ENCODE measurements at places on chromosomes 13 and 19.

- no peak for DNase-seq
Measured at GRCh38 chr19:6032381-6032780, 54.4 kb upstream of the RANBP3 start.

DNA sequence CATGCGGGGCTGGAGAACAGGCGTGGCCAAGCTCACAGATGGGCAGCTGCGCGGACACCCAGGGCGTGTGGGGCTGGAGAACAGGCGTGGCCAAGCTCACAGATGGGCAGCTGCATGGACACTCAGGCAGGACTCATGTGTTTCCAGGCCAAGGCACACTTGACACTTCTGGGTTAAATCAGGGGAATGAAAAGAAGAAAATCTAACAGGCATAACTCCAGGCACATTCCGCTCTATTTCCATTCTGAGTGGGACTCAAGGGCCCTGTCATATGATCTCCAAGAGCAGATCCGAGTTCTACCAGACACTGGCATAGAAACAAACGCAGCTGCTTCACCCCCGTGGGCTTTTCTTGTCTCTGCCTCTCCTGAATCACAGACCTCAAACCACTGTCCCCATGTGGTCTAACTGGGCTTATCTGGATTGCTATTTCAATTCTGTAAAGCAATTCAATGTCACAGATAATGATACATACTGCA, 17.4 kb upstream of the C13orf46 start:
- no peak for DNase-seq

GRCh38 chr19:41940731-41941409, 12.6 kb upstream of the ERFL start:
- no peak for DNase-seq

DNA sequence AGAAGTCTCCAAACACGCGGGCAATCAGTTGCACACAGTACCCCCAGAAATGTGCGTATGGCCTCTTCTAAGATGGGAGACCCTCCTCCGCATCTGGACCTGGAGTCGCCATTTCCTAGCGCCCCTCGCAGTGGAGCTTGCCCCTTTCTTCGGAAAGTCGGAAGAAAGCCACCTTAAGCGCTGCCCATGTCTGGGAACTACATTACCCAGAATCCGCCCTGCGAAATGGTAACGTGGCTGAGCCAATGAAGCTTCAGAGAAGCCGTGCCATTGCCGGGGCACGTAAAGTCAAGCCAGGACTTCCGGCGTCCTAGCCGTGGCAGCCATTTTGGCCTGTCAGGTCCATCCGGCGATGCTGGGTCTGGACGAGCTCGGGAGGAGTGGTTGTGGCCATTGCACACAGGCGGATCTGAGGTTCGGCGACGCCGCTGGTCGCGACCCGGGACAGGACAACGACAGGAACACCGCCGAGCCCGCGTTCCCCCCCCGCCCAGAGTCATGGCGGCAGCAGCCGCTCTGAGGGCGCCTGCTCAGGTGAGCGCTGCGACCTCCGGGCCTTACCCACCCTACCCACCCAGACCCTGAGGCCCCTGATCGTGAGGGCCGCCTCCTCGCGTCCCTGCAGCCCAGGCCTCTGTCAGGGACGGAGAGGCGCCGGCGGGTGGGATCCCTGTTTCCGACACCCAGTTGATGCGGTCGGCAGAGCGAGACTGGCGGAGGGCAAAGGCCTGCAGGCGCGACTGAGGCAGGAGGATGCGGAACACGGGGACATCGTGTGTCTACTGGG, at the start of gene ZNF586:
Gene ZNF586 (plus strand): TSS at position 332 of the 787 bp plus-strand sequence. CDS start 167 bp downstream, at position 499.
- peak; percentile 93 for DNase-seq

DNA sequence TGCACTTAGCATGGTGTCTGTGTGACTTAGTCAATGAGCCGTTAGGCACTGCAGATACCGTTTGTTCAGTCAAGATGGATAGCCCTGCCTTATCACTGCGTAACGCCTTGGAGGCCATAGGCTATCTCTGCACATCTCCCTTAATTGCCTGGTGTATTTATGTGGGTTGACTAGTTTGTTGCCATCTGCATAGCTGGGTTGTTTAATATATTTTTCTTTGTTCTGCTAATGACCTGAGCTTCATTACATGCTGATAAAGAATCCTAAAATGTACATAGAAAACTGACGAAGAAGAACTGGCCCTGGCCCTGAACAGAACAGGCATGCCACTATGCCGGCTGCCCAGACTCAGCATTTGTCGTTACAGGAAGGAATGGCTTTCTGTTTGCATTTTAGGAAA, 297.8 kb downstream of the SHISA2 start:
- no peak for DNase-seq

- DNase-seq = no peak
Measured at GRCh38 chr13:94664889-94665288, 47.5 kb downstream of the SOX21 start.

DNA sequence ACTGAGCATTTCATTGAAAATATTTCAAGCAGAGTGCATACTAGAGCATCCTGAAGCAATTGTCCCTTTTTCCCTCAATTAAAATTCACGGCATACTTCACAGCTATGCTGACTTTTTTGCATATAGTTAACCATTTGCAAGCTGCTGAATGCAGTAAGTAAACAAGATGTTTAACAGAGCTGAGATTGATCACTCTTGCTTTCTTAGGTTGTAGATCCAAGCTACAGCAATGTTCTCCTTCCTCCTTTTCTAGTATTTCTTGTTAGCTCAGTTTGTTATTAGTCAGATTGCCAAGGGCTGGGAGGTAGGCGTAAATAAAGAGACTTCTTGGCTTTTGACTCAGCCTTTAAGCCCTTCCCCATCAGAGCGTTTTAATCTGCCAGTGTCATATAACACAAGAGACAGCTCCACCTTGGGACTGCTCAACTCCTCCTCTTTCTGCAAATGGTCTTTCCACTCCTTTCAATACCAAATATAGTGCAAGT, at the start of gene SLITRK6:
Gene SLITRK6 (minus strand): TSS at position 323 of the 486 bp plus-strand sequence. CDS start 2,911 bp downstream, outside the sequence.
- DNase-seq = no peak

- DNase-seq = peak; percentile 59
Measured at GRCh38 chr19:49421039-49421877, 2.0 kb downstream of the PTH2 start.

- DNase-seq = no peak
Measured at GRCh38 chr13:110471156-110471832, 90.2 kb downstream of the RAB20 start.

DNA sequence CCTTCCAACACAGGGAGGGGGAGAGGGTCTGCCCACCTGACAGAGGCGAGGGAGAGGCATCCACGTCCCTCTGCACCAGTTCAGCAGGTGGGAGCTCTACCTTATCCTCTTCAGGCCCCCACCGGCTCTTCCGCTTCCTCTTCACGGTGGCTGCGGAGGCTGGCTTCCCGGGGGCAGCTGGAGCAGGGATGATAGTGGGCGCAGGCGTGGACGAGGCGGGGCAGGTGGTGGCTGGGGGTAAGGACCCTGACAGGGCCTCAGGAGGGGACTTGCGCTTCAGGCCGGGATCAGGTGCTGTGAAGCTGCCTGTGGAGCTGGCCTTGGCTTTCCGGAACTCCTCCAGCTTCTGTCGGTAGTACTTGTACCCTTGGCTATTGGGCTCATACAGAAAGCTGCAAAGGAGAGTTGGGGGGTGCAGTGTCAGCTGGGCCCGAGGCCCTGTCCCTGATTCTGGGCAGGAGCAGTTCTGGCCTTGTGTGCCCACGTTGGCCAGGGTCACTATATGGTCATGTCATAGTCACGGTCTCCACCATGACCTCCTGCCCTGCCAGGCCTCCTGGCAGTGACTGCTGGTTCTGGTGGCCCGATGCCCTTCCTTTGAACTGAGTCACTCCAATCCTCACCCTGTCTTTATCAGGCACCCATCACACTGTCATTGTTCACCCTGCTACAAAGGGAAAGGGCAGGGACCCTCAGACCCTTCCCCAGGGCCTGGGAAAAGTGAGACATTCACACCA, 23.2 kb downstream of the SUGP1 start:
- no peak for DNase-seq

DNA sequence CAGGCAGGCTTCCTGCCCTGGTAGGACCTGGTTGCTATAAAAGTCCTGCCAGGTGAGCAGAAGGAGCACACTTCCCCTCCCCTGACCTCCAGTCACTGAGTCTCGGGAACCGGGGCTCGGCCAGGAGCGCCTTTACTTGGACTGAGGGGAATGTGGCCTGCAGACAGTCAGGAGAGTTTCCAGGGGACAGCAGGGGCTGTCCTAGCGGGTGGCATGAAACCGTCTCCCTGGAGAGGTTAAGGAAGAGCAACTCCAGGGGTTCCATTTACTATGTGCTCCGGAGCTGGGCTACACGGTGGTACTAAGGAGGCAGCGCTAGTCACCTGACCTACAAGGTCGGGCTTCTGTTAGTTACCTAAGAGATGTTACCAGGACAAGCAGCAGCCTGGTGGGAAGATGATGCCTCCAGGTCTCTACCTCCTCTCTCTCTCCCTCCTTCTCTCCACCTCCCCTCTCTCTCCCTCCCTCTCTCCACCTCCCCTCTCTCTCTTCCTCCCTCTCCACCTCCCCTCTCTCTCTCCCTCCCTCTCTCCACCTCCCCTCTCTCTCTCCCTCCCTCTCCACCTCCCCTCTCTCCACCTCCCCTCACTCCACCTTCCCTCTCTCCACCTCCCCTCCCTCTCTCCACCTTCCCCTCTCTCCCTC, 4.1 kb upstream of the CNOT3 start:
- DNase-seq = no peak

DNA sequence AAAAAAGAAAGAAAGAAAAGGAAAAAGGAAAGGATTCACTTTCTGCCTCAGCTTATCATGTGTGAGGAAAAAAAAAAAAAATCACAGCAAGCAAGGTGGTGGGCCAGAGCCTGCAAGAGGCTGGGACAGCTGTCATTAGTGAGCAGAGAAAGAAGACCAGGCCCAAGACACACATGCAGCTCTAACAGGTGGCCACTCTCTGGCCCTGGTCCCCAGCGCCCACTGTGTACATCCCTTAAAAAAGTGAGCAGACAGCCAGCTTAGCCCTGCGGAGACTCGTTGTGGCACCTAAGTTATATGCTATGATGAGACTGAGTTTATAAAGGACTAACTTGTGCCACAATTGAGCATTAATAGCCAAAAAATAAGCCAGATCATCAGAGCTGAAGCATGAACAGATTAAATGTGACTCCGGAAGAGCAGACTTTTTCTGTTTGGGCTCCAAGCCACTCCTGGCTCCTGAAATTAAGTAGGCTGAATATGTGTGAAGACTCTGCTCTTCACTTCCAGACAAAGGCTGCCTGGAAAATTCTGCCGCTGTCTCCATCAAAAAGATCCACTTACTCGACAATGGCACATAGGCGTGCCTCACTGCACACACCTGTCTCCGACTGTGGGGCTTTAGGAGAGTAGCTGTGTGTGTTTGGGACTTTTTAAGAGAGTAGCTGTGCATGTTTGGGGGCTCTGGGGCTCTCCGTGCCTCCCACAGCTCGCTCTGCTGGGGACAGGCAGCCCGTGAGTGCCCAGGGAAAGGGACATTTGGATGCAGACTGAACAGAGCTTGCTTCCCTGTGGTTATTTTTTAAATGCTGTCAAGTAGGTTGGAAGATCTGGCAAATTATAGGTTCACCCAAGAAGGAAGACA, 55.0 kb downstream of the LATS2 start:
- no peak for DNase-seq

- peak; percentile 54 for DNase-seq
Measured at GRCh38 chr19:13029893-13030292, 34.6 kb downstream of the NFIX start.

DNA sequence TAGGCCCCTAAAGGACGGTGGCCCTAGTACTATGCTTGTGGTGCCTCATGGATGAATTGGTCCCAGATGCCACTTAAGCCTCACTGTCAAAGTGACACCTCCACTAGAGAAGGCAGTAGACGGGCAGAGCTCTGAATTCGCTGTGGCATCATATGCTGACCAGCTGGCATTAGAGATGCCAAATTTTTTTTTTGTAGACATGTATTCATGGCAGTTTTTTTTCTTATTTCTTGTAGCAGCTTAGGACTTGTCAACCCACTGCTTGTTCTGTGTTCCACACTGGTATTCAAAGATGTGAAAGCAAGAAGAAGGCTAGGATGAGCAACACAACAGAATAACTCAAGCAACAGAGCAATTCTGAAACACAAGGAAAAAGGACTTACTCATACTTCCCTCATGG, 212.5 kb downstream of the DLEU7 start:
- DNase-seq = no peak

DNA sequence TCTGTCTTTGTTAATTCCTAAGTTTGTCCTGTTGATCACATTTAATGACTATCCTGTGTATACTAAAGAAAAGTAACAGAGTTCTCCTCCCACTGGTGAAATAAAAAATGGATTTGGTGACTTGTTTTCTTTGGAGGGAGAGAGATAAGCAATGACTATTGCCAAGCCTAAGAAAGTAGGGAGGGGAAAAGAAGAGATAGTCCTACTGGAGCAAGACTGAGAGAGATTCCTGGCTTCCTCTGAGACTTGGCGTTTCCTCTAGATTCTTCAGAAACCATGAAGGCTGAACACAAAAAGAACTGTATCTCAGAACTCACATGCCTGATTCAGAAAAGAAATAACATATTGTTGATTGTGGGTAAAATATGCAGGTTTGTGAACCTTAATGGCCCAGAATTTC, 406.5 kb downstream of the FOXO1 start:
- DNase-seq = no peak

DNA sequence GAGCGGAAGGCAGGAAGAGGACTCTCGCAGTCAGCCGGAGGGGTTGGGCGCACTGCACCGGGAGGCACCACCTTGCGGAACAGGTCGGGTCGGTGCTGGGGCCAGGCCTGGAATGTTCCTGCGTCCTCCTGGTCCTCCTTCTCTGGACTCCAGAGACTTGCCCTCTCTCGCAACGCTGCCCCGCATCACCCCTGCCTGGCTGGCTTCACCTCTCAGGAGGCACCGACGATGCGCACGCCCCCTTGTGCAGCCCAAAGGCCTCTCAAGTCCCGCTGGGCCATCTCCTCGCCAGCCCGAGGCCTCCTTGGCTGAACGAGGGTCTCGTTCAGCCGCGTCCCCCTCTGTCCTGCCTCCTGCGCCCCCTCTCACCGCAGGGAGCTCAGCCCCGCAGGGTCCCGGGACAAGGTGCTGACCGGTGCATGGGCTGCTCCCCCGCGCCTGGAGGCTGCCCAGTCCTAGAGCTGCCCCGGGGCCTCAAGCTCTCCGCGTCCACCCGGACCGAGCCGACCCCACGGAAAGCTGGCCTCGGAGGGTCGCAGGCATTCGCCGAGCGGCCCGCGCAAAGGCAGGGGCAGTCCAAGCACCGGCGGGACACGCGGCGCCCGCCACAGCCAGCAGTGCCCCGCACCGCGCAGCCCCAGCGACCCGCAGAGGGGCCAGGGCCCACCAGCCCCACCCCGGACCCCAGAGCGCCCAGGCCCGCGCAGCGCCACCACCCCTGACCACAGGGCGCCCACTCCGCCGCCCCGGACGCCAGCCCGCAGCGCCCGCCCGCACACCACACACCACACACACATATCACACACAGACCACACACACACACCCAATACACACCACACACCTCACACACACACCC, 133.8 kb downstream of the CRYL1 start:
- DNase-seq = peak; percentile 9

- no peak for DNase-seq
Measured at GRCh38 chr13:29857085-29857484, 6.7 kb upstream of the UBL3 start.

All from activated CD8-positive, alpha-beta T cell treated with anti-CD3 and anti-CD28 coated beads for 36 hours (primary cell).